ENCODE measurements at places on chromosomes 1 and 21. TPM values are rescaled to one million over a fixed set of nuclear protein-coding genes. Genes with fewer than 3 reads are reported as not detected.

RGS18 gene
- total RNA-seq: 0.80 TPM

CD1D gene
- not detected for total RNA-seq

SYCP1 gene
- not detected for total RNA-seq

GRCh38 chr1:100607628-100608240, 69.8 kb downstream of the GPR88 start:
- no peak overlapping the region for H3K4me3 ChIP-seq
- peaks cover 21% of the 10 kb centered on the region for H3K27me3 ChIP-seq
- no peaks in the 10 kb centered on the region for H3K4me1 ChIP-seq
- no peak overlapping the region for H3K27ac ChIP-seq

DNA sequence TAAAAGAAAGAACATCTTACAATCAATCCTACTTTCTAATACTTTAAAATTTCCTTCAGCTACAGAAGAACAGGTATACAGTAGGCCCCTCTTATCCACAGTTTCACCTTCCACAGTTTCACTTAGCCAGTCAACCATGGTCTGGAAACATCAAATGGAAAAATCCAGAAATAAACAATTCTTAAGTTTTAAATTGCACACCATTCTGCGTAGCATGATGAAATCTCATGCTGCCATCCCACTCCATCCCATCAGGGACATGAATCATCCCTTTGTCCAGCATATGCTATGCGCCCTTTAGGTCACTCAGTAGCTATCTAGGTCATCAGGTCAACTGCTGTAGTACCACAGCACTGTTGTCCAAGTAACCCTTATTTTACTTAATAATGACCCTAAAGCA, 67.7 kb downstream of the HSF2BP start:
- no peak overlapping the region for H3K27ac ChIP-seq
- H3K36me3 ChIP-seq: no peaks in the 10 kb centered on the region
- H3K4me3 ChIP-seq: no peak overlapping the region
- H3K4me1 ChIP-seq: no peaks in the 10 kb centered on the region

- H3K36me3 ChIP-seq: peaks cover 2% of the 10 kb centered on the region
- no peak overlapping the region for H3K4me3 ChIP-seq
- no peak for DNase-seq
Observed at GRCh38 chr1:209797978-209798639, 7.8 kb downstream of the IRF6 start.

DNA sequence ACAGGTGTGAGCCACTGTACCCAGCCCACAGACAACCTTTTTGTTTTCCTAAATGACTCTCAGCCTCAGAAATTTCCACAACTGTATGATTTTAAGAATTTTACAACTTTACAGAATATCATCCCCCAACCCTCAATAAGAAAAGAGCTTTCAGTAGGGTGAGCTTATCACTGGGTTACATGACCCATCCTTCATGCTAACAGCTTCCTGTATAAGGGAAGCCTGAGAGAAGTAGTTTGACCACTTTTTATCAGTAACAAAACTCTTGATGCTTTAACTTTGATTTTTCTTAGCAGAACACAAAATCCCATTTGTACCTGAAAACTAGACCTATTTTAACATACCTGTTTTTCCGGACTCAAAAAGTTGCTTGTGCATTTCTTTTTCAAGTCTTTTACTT, 9.7 kb upstream of the MYBPHL start:
- no peaks in the 10 kb centered on the region for H3K36me3 ChIP-seq
- peaks cover 30% of the 10 kb centered on the region for H3K27me3 ChIP-seq
- no peak overlapping the region for H3K27ac ChIP-seq
- no peaks in the 10 kb centered on the region for H3K4me1 ChIP-seq
- no peak for DNase-seq
- H3K4me3 ChIP-seq: no peak overlapping the region

GRCh38 chr1:75341537-75341936, 207.3 kb downstream of the LHX8 start:
- no peaks in the 10 kb centered on the region for H3K27me3 ChIP-seq
- no peak overlapping the region for H3K27ac ChIP-seq
- H3K36me3 ChIP-seq: no peaks in the 10 kb centered on the region
- H3K4me3 ChIP-seq: no peak overlapping the region
- H3K4me1 ChIP-seq: no peaks in the 10 kb centered on the region
- no peak for DNase-seq

- H3K36me3 ChIP-seq: no peaks in the 10 kb centered on the region
- DNase-seq: no peak
- H3K27ac ChIP-seq: no peak overlapping the region
- H3K27me3 ChIP-seq: peaks cover 7% of the 10 kb centered on the region
Observed at GRCh38 chr1:40003156-40004093, 37.1 kb upstream of the CAP1 start.

DNA sequence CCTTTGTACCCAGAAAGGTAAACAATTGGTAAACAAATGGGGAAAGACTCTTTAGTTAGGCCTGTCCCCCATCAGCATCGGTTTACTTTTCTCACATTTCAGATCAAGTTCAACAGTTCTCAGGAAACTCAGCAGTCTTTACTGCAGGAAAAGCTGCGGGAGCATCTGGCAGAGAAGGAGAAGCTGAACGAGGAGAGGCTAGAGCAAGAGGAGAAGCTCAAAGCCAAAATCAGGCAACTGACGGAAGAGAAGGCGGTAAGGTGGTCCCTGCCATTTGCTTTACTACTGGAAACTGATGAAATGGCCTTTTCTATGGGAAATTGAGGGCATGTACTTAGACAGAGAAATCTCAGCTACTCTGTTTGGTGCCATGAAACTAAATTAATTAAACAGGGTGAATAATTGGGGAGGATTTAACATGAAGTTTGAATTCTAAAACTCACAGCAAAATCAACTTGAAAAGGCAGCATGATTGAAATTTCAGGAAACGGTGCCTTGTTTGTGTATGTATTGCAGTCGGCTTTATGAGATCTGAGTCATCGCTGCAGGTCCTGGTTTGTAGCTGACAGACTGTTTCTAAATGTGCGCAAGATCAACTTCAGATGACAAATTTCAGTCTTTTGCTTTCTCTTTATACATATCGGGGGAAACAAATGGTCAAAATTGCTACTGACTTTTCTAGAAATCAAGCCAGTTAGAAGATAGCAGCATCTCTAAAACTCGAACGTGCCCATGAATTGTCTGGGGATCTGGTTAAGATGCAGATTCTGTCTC, 67.9 kb upstream of the EFHD2 start:
- H3K36me3 ChIP-seq: no peaks in the 10 kb centered on the region
- H3K27me3 ChIP-seq: peaks cover 3% of the 10 kb centered on the region
- peak overlapping the region; percentile 25 for H3K4me3 ChIP-seq

GRCh38 chr1:15852828-15853302, 5.4 kb downstream of the SPEN start:
- no peak overlapping the region for H3K4me3 ChIP-seq
- H3K4me1 ChIP-seq: peaks cover 34% of the 10 kb centered on the region
- DNase-seq: no peak
- H3K36me3 ChIP-seq: peaks cover 15% of the 10 kb centered on the region
- H3K27ac ChIP-seq: no peak overlapping the region
